LoVo (cell line): ENCODE measurements at places on chromosomes 6 and 20.
A peak's percentile ranks its signal among the peaks of the same experiment; 100 is the strongest.

DNA sequence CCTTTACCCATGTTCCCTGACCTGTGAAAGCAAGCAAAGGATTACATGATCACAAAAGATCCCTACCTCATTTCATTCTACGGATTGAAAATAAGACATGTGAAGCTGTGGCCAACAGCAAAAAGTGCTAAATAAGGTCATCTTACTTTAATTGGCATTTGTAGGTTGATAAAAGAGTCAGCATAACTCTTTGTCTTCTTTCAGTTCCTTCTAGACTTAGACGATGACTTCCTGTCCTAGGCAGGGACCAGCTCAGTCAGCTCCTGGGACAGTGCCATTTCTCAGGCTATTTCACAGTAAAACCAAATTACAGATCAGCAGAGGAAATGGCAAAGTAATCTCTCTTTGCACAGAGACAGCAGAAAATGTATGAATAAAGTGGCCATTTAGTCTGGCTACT is 480.7 kb downstream of the RFPL4B start:
- DNase-seq: no peak

DNA sequence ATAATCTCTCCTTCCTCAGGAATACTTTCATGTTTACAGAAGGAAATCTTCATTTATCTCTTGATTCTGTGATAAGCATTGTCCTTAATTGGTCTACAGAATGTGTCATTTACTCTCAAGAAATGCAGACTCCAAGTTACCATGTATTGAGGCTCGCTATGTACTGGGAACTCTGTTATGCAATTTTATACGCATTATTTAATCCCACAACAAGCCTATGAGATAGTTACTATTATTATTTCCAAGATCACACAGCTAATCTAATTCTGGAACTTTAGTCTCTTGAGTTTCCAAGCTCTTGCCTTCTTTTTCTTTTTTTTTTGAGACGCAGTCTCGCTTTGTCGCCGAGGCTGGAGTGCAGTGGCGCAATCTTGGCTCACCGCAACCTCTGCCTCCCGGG is 30.0 kb upstream of the RAB23 start:
- DNase-seq: no peak

DNA sequence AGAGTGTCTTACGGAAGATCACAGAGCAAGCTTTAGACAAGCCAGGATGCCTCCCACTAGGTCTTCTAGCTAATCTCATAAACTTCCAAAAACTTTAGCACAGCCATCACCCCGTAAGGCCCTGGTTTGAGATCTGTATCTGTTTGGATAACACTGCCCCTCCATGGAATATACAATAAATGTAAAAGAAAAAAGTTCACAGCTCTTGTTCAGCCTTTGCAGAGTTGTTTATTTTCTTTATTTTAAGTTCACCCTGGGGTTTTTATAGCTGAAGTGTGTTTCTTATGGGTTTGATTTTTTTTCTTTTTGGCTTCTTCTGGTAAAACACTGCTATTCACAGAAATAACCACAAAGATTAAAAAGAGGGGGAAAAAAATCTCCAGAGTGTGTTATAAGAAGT is 125.6 kb downstream of the EYA2 start:
- no peak for DNase-seq

GRCh38 chr6:2797564-2798031 is 32.4 kb downstream of the WRNIP1 start:
- no peak for DNase-seq

- peak; percentile 46 for DNase-seq
Observed at GRCh38 chr20:58651946-58652605, 993 bp downstream of the STX16 start.

DNA sequence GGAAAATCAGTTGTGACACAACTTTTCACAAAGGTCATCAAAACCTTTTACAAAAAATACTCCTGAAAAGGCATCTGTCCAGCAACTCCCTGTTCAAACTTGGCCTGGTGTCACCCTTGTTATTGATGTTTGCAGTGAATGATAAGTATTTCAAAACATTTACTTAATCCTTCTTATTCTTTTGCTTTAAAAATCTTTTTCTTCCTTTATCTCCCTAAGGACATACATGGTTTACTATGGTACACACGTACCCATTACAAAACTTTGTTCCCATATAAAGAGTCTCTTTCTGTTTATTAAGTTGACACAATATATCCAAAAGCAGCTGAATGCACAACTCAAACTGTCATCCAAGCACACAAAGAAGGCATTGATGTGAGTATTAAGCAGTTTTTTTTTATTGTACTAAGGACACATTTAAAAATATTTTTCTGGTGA is 17.5 kb downstream of the GSTA2 start:
- no peak for DNase-seq

GRCh38 chr6:47440719-47441118 is 36.9 kb upstream of the CD2AP start:
- DNase-seq: peak; percentile 24

- no peak for DNase-seq
Observed at GRCh38 chr20:61882716-61883615, 182.7 kb downstream of the TAF4 start.

DNA sequence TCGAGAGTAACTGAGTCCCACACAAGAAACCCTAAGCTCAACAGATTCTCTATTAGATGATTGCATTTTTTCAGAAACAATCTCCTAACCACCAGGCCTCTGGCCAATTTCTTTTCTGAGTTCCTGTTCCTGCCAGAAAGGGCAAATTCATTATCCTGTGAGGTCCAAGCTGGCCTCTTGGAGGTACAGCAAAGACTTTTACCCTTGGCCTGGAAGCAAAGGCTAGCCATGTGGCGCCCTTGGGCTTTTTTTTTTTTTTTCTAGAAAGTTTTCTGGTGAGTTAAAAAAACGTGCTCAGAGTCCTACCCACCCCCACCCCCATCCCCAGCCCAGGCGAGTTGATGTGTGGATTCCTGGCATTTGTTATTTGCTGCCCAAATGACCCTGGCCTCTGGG is 59.0 kb upstream of the EEF1A1 start:
- DNase-seq: peak; percentile 53

- no peak for DNase-seq
Observed at GRCh38 chr6:306641-307061, 14.4 kb downstream of the DUSP22 start.

GRCh38 chr6:159654483-159655098 is 38.5 kb downstream of the SOD2 start:
- peak; percentile 62 for DNase-seq

- DNase-seq: peak; percentile 96
Observed at GRCh38 chr20:31605031-31605901, at the start of gene ID1. Gene ID1 (plus strand): TSS chr20:31605289. CDS start chr20:31605388, 99 bp downstream.

DNA sequence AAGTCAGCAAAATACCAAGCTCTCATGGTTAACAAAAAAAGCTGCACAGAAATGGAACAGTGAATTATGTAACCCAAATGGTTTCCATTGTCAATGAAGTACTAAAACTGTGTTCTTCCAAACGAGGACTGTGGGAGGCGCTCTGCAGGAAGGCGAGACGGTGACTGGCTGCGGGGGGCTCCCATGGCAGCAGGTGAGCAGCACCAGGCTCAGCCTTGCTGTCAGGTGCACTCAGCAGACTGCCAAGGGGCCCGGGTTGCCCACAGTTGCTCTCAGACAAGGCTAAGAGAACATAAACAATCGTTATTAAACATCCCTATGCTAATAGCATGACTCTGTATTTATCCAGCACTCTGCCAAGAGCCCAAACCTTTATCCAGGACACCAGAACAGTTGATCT is 630.3 kb upstream of the ARID1B start:
- DNase-seq: no peak

GRCh38 chr20:63089051-63089907 is 82.5 kb upstream of the BHLHE23 start:
- no peak for DNase-seq

GRCh38 chr6:122276637-122277036 is 122.8 kb upstream of the HSF2 start:
- no peak for DNase-seq

DNA sequence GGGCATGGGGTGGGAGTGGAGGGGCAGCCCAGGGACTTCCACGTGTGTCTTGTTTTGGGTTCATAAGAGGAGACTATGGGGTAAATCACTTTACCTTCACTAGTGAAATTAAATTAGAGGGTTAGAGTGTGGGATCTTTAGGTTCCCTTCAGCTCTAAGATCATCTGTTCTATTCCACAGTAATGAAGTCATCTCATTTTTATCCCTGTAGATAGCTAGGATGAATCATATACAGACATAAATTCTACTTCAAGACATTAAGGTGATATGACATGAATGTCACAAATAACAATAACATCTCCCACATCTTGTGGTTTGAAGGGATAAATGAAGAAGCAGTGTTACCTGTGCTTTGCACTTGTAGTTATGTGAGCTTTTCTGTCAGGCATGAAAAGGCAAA is 83.8 kb downstream of the ELOVL4 start:
- DNase-seq: no peak

DNA sequence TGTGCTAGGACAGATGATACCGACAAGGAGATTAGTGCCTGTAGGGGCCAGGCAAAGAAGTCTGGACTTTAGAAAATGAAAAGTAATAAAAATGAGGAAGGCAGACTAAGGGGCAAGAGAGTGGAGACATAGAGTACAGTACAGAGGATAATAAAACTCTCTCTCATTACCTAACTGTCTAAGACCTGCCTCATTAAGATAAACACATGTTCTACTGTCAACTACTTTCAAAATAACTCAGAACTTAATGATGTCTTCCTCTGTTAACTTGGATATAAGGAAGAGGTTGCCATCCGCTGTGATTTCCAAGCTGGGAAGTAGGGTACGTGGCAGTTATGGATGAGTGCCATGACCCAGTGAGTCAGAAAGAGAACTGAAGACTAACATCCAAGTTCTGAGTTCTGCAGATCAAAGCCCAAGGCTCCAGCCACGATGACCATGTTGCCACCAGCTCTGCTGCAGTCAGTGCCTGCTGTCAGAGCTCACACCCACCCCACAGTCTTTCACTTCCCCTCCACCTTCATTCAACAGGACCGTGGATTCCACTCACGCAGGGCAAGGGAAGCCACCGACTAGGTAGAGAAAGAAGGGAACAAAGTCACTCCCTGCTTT is 81.8 kb downstream of the KIF16B start:
- no peak for DNase-seq

GRCh38 chr6:27577922-27578321 is 105.0 kb upstream of the ZNF184 start:
- no peak for DNase-seq

DNA sequence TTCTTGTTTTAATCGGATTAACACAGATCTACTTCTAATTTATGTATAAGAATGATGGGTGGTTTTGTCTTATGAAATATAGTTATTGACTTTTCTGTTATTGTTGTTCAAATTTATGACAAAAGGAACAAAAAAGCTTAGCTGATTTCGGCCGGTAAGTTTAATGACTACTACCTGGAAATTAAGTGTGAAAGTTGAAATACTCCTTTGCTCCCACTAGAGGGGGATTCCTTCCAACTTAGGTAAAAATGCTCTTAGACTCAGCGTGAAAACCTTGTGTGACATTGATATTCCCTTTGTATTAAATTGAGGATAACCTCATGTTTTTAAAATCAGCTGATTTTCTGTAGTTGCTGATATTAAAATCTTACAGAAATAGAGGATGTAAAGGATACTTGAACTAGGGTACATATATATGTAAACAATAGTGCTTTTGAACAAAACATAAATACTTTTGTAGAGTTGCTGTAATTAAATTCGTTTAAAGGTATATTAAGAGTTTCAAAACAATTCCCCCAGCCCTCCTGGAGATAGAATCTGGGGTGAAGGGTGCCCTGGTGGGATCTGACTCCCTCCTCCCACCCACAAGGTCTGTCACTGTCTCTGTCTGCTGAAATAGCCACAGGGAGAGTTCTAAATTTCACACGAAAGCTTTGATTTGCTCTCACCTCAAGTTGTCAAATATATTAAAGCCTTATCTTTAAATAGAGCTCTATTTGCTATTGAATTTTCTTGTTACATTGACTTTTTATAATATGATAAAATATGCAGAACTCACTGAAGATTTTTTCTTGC is 257.5 kb downstream of the ARID1B start:
- peak; percentile 76 for DNase-seq

GRCh38 chr20:33645072-33645358 is 17.1 kb upstream of the C20orf144 start:
- no peak for DNase-seq

GRCh38 chr6:56595490-56596122 is 47.1 kb downstream of the DST start:
- DNase-seq: peak; percentile 36

- DNase-seq: peak; percentile 63
Observed at GRCh38 chr6:108735310-108736001, 112.8 kb upstream of the ARMC2 start.

DNA sequence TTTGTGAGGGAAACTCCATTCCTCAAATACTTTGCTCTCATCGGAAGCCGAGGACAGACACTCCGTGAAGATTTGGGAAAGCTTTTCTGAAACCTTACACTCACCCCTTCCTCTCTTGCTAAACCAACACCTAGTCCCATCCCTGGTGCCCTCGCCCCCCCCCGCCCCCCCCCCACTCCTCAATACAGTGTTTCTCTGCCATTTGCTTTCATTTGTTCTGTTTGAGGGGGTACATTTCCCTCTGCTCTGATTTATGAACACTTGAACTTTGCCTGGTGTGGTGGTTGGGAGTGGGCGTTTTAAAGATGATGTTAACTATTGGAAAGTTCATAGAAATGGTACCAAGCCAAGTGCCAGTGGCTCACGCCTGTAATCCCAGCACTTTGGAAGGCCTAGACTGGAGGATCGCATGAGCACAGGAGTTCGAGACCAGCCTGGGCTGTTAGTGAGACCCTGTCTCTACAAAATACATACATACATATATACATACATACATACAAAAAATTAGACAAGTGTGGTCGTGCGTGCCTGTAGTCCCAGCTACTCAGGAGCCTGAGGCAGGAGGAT is 1.1 kb downstream of the RAB32 start:
- no peak for DNase-seq

GRCh38 chr20:48092596-48093280 is 307.5 kb upstream of the SULF2 start:
- DNase-seq: no peak

DNA sequence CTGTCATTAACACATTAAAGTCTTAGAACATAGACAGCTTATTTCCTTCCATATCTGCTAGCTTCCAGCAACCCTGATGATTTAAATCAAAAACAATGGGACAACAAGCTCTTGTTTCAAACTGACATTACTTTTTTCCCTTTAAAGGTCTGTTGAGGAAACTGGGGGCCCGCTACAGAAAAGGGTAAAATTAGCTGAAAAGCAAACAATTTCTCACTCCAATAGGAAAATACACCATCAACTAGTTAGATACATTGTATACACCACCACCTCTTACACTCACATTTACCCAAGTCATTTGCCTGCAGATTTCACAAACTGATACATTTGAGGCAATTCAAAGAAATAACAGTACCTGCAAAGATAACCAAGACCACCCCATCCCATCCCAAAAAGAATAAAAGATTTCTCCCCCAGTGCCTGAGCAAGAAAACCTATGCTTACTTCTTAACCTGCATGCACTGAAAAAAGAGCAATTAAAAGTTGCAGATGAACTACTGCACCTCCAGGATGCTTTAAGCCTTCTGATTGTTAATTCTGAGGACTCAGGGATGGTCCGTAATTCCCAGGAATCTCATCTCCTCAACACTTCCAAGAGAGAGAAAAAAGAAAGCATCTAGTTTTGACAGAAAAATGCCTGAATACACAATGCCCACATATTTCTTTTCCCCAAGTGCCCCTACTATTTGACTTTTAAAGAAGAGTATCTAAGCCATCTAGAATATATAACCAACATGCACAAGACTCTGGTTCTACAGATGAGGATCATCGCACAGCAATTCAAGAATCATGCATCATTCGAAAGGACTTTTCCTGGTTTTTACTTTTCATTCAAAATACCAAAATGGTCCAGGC is 5.6 kb downstream of the ZMYND8 start:
- DNase-seq: no peak

- no peak for DNase-seq
Observed at GRCh38 chr6:138494312-138494711, 5.0 kb downstream of the NHSL1 start.

- DNase-seq: no peak
Observed at GRCh38 chr6:142693441-142693840, 251.5 kb downstream of the HIVEP2 start.
